ENCODE measurements at places on chromosomes 11 and 22. TPM values are rescaled to one million over a fixed set of nuclear protein-coding genes. Genes with fewer than 3 reads are reported as not detected.

The UPK3A gene
- total RNA-seq, result not detected

GRCh38 chr11:34416766-34417165, 22.0 kb upstream of the CAT start:
- DNase-seq, result no peak
- no peaks in the 10 kb centered on the region for H3K27me3 ChIP-seq
- no peaks in the 10 kb centered on the region for H3K4me1 ChIP-seq
- H3K27ac ChIP-seq, result no peak overlapping the region

- H3K4me1 ChIP-seq, result no peaks in the 10 kb centered on the region
- H3K27me3 ChIP-seq, result no peaks in the 10 kb centered on the region
- no peak overlapping the region for H3K27ac ChIP-seq
- H3K4me3 ChIP-seq, result no peak overlapping the region
- peaks cover 5% of the 10 kb centered on the region for H3K36me3 ChIP-seq
These were observed 22.0 kb downstream of the ZNF202 start for GRCh38 chr11:123719452-123719851.

DNA sequence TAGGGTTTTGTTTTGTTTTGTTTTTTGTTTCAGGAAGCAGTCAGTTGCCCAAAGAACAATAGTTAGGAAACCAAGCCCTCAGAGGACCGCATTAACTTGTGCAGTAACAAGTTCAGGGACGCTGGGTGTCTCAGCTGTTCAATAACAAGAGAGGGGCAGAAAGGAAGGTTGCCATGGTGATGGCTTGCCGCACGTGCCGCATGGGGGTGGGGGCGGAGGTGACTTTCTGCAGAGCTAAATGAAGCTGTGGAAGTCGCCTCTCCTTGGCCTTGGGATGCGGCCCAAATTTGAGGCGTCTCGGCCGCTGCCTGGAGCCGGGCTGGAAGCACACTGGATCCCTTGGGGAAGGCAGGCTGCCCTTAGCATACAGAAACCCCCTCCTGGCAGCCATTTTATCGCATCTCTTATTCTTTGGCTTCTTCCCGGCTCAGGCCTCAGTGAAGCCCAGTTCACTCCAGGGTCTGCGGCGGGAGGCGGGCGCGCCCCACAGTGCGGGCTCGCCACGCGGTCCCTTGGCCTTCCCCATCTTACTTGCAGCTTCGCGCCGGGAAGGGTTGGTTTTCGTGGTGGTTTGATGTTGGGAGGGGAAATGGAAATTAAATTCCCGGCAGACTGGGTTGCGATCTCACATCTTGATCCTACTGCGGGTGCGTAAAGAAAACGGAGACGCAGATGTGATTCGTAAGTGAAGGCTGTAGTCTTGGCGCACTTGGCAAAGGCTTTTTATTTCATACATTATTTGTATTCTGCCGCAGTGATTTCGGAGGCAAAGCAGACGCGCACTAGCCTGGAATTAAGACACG, 94.3 kb downstream of the SLC17A6 start:
- H3K36me3 ChIP-seq, result no peaks in the 10 kb centered on the region
- peak overlapping the region; percentile 97 for H3K27ac ChIP-seq
- peak; percentile 87 for DNase-seq
- H3K4me1 ChIP-seq, result peaks cover 25% of the 10 kb centered on the region

- peaks cover 3% of the 10 kb centered on the region for H3K27me3 ChIP-seq
- DNase-seq, result no peak
- H3K27ac ChIP-seq, result no peak overlapping the region
- peaks cover 6% of the 10 kb centered on the region for H3K36me3 ChIP-seq
These were observed 24.8 kb upstream of the CYB5R3 start for GRCh38 chr22:42673898-42674401.

DNA sequence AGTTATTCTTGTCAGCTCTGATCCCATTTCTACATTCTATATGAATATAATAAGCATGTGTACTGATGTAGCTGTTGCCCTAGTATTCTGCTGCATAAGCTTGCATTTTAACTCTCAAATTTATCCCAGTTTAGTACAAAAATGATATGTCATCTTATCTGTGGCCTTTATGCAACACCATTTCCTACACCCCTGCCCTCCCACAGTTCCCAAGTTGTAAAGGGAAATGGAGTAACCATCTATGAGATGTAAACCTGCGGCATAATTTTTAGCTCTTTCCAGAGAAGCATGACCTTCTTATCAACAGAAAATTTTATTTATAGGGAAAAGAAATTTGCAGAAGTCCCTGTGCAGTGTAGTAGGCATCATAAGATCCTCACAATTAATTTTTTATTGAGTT, 18.9 kb upstream of the CARD18 start:
- no peak overlapping the region for H3K4me3 ChIP-seq
- H3K4me1 ChIP-seq, result no peaks in the 10 kb centered on the region
- H3K36me3 ChIP-seq, result no peaks in the 10 kb centered on the region
- H3K27me3 ChIP-seq, result no peaks in the 10 kb centered on the region
- no peak for DNase-seq

DNA sequence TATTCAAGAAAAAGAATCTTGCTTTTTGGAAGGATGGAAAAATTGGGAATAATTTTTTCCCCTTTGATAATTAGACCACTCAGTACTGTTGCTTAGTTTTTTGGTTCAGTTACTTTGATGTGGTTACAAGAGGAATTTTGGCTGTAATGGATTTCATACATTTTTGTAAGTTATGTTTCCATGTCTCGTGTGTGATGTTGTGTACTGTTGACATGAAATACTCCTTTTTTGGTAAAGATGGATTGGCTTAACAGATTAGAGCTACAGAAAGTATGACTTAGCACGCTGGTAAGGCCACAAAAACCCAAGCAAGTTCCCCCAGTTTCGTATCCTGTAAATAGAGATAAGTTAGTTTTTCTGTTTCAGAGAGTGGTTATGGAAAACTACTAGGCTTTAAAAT, 11.9 kb downstream of the TBCEL start:
- no peak overlapping the region for H3K27ac ChIP-seq
- H3K36me3 ChIP-seq, result no peaks in the 10 kb centered on the region
- no peak overlapping the region for H3K4me3 ChIP-seq
- DNase-seq, result no peak
- peaks cover 8% of the 10 kb centered on the region for H3K4me1 ChIP-seq
- no peaks in the 10 kb centered on the region for H3K27me3 ChIP-seq

GRCh38 chr22:39238966-39239505, 5.7 kb downstream of the PDGFB start:
- H3K36me3 ChIP-seq, result no peaks in the 10 kb centered on the region
- no peak overlapping the region for H3K4me3 ChIP-seq
- peaks cover 11% of the 10 kb centered on the region for H3K4me1 ChIP-seq

GRCh38 chr11:122100037-122100755, 15.8 kb downstream of the BLID start:
- H3K36me3 ChIP-seq, result no peaks in the 10 kb centered on the region
- no peaks in the 10 kb centered on the region for H3K27me3 ChIP-seq
- peak; percentile 22 for DNase-seq
- H3K27ac ChIP-seq, result no peak overlapping the region

GRCh38 chr22:27461470-27461869, 340.1 kb downstream of the MN1 start:
- DNase-seq, result no peak
- no peaks in the 10 kb centered on the region for H3K4me1 ChIP-seq
- no peak overlapping the region for H3K4me3 ChIP-seq
- H3K27me3 ChIP-seq, result peaks cover 8% of the 10 kb centered on the region
- H3K36me3 ChIP-seq, result no peaks in the 10 kb centered on the region
- no peak overlapping the region for H3K27ac ChIP-seq

Data from glutamatergic neuron (in vitro differentiated cells).